Placental epithelial cell (primary cell): ENCODE measurements at places on chromosomes 13 and 19. TPM values are rescaled to one million over a fixed set of nuclear protein-coding genes. Genes with fewer than 3 reads are reported as not detected.

The KLK15 gene
- total RNA-seq, result not detected in 2 replicates

The ZNF441 gene
- total RNA-seq, result 9.1 and 10.2 TPM in 2 replicates

The ACP7 gene
- 0.22 and 0.39 TPM in 2 replicates for total RNA-seq

The IRGC gene
- not detected in 2 replicates for total RNA-seq
